Bone marrow (tissue), 2 donors: ENCODE measurements at places on chromosomes 16 and 17.

DNA sequence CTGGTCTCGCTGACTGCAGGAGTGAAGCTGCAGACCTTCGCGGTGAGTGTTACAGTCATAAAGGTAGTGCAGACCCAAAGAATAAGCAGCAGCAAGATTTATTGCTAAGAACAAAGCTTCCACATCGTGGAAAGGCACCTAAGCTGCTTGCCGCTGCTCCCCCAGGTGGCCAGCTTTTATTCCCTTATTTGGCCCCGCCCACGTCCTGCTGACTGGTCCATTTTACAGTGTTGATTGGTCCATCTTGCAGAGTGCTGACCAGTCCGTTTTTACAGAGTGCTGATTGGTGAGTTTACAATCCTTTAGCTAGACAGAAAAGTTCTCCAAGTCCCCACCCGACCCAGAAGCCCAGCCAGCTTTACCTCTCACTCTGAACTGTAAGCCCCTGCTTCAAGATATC is 227.8 kb downstream of the ABCC12 start:
- DNase-seq: no peak

- DNase-seq: no peak
Measured at GRCh38 chr16:82761236-82761635, 134.5 kb downstream of the CDH13 start.

GRCh38 chr17:16415031-16415924 is at the start of gene TRPV2:
Gene TRPV2 (plus strand): TSS chr17:16415571. CDS start chr17:16417669, 2,098 bp downstream.
- DNase-seq: no peak

- DNase-seq: no peak
Measured at GRCh38 chr17:35709874-35710273, 21.6 kb upstream of the RASL10B start.

GRCh38 chr16:86672179-86672863 is 94.0 kb downstream of the FOXL1 start:
- DNase-seq: no peak

DNA sequence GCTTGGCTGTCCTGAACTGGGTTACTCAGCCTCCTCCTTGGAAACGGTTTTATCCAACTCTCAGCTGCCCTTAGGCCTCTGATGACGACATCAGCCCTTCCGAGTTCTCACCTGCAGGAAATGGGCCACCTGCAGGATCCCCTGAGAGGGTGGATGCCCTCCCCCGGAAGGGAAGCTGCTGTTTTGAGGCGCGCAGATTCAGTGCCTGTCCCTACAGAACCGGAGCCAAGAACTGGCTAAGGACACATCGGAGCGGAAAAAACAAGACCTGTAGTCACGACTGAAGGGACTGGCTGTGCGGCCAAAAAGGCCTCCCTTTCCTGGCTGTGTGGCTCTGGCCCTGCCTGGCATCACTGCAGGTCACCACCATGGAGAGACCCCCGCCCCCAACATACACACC is 11.7 kb upstream of the C16orf95 start:
- DNase-seq: no peak

- no peak for DNase-seq
Measured at GRCh38 chr16:55021595-55022475, 91.2 kb downstream of the IRX5 start.

- DNase-seq: no peak
Measured at GRCh38 chr17:74544991-74545842, 698 bp downstream of the CD300C start.

GRCh38 chr17:66214884-66215528 is 14.2 kb downstream of the APOH start:
- no peak for DNase-seq

DNA sequence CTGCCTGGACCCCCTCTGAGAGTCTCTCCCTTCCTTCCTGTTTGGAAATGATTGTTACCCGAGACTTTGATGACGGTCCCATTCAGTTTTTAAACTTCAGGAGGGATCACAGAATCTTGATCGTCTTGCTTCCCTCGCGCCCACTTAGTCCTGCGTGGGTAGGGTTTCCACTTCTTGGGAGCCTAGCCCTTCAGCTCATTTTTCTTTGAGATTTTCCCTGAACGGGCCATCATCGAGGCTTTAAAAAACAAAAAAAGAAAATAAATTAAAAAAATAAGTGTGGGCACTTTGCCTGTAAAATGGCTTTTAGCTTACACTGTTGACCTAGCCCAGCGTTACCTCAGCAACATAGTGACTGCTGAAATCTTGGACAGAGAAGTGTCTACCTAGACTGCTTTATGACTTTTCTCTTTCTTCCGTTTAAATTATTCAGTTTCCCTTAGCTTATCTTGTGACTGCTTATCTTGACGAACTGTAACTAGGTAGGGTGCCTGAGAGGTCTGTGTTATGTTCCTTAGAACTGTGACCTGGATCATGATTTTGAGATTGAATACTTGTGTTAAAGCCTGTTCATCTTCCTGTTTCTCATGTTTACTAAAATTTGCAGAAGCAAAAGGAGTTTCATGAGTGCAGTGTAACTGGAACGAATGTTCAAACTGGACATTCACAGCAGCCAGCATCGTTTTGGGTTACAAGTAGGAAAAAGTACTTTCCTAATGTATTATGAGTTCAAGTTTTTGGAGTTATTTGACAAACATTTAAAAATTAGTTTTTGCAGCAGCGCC is 874 bp downstream of the WWP2 start:
- no peak for DNase-seq

- DNase-seq: no peak
Measured at GRCh38 chr17:70332356-70333210, 163.3 kb downstream of the KCNJ2 start.

DNA sequence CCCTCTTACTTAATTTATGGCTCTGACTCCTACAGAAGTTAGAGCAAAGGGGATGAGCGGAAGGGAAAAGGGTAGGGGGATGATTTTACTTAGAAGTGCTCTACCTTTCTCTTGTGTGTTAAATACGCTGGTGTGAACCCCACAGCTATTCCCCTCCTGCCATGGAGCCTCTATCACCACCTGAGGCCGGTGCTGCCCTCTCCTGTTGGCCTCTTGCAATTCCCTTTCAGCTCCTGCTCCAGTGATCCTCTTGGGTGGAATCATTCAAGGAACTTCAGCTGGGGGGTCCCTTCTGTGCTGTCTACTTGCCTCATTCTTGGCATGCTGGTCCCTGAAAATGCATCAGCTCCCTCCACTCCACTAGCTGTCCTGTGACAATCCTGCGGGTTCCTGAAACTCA is 41.8 kb upstream of the CDH8 start:
- DNase-seq: no peak

DNA sequence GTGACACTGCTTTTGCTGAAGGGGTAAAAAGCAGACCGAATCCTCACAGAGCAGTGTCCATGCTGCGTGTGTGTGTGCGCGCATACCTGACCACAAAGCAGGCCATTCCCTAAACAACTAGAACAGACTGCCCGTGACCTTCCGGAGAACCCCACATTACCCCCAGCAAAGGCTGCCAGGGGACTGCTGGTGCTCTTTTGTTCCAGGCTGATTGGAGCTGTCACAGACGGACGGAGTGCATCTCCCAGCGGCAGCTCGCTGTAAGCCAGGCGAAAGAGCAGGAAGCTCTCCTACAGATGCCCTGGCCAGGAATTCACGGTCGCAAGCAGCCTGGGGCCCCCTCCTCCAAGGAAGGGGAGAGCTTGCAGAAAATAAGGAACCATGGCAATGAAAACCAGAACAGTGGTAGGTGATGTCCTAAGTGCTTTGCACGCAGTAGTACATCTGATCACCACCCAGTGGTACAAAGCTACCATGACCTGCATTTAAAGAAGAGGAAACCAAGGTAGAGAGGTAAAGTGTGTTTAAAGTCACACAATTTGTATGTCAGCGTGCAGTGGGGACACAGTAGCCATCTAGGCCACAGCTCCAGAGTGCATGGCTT is 153.4 kb upstream of the DYNLRB2 start:
- no peak for DNase-seq

- no peak for DNase-seq
Measured at GRCh38 chr17:2107050-2107449, 52.1 kb downstream of the HIC1 start.

DNA sequence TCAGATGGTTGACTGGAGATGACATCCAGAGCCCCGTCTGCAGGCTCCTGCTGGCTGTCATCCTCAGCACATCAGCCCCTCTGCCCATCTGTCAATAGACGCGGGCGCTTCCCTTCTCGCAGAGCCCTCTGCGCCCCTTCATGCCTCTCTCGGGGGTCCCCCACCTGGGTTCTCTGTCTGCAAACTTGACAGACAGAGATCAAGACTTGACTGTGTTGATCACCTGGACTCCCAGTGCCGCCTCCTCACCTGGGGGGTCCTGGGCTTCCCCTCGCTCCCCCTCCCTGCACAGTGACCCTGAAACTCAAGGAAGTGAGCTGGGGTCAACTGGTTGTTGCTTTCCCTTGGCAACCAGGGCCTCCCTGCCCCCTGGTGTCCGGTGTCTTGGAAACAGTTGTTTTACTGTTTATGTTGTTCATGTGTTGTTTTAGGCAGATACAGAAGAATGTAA is 31.9 kb downstream of the RNF213 start:
- no peak for DNase-seq

GRCh38 chr17:48181653-48182052 is 74.1 kb downstream of the SNX11 start:
- DNase-seq: no peak
